ENCODE measurements at places on chromosomes 6 and 20.

DNA sequence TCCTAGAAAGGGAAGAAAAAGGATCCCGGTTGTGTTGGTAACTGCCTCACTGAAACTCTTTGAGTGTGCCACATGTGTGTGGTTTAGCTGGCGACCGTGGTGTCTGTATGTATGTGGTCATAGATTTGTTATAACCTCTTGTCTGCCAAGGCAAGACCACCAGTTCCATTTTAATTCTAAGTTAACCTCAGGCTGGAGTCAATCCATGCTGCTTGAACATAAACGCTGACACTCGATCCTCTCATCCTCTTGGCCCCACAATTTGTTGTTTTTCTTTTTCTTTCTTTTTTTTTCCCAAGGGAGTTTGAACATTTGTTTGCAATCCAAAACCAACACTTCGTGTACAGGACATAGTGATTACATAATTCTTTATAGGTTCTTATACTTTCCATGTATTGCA, 318.9 kb upstream of the JAG1 start:
- DNase-seq: no peak

- DNase-seq: no peak
Observed at GRCh38 chr6:142301651-142302391, at the start of gene ADGRG6. ADGRG6 (plus strand) TSS chr6:142302007; CDS start chr6:142302330, 323 bp downstream.

- no peak for DNase-seq
Observed at GRCh38 chr6:53771785-53772624, 22.8 kb upstream of the LRRC1 start.

DNA sequence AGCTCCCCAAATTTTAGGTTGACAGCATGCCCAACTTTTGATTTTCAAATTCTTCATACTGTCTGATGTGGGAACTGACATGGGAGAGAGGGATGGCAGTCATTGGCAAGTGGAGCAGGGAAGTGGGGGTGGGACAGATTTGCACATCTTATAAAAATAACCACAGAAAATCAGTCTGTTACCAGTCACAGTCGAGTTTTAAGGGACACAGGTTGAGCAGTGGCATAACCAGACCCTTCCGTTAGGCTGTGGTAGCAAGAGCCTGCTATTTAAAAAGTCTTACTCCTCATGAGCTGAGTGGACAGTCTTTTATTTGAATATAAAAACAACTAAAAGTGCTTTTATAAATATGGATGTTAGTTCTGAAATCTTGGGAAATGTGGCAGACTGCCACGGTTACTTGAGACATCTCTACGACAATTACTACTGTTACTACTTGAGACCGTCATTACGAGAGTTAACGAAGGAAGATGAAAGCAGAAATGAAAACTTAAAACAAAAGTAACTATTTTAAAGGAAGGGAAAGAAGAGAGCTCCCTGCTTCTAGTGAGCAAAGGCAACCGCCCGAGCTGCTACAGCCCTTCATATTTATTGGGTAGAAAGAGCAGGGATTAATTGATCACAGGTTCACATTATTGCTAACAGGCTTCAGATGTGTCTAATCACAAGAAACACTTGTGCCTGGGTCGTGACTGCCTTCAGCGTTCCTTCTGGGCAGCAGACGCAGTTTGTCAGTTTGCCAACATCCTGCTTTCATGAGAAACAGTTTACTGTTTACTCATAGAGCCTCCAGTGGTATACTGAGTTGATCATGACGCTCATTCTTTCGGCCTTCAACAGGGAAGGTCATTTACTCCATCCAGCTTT, 71.3 kb downstream of the EFHC1 start:
- no peak for DNase-seq

DNA sequence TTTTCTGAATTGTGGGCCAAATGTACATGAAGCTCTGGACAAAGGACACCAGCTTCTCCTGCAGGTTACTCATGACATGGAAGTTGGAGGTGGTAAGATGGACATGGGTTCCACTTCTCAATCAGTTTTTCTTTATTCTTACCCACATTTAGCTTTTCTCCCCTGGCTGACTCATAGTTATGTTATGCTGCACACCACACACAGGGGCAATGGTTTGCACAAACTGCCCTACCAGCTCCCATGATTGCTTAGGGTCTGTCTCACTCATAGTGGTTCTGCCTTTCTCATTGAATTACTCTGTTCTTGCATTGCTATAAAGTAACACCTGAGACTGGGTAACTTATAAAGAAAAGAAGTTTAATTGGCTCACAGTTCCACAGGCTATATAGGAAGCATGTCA, 4.5 kb upstream of the CD109 start:
- DNase-seq: no peak

DNA sequence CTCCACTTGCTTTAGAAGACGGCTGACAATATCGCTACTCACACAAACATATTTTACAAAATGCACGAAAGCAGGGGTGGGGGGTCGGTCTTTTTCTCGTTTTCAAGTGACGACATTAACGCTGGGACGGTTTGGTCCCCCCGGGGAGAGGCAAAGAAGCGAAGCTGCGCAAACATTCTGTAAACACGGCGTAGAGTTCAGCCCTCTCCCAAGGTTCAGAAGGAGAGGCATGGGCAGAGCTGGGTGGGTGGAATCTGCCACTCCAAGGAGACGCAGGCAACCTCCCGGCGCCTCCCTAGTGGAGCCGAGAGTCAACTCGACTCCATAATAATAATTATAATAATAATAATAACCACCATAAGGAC, 2.4 kb downstream of the NKX2-2 start:
- no peak for DNase-seq

DNA sequence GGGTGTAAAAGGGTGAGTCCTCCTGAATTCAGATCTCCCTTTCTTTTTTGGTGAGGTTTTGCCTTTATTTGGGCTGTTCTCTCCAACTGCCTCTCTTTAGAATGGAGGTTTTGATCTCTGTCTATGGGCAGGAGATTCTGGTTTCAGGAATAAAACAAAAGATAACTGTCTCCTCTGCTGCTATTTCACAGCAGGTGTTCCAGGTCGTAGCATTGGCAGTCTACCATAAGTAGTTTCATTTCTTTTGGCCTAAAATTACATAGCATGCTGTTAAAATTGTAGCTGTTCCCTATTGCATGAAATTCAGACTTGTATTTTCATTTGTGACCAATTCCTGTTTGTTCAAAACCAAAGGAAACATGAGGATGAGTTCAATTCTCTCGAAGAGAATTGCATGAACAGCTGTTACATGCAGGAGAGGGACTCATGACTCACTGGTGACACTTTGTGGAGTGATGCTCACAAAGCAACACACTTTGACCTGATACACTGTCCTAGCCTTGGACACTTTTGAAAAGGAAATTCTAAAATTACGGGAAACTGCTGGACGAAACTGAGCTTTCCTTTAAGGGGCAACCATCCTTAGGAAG, 76.8 kb upstream of the SIRPG start:
- no peak for DNase-seq

DNA sequence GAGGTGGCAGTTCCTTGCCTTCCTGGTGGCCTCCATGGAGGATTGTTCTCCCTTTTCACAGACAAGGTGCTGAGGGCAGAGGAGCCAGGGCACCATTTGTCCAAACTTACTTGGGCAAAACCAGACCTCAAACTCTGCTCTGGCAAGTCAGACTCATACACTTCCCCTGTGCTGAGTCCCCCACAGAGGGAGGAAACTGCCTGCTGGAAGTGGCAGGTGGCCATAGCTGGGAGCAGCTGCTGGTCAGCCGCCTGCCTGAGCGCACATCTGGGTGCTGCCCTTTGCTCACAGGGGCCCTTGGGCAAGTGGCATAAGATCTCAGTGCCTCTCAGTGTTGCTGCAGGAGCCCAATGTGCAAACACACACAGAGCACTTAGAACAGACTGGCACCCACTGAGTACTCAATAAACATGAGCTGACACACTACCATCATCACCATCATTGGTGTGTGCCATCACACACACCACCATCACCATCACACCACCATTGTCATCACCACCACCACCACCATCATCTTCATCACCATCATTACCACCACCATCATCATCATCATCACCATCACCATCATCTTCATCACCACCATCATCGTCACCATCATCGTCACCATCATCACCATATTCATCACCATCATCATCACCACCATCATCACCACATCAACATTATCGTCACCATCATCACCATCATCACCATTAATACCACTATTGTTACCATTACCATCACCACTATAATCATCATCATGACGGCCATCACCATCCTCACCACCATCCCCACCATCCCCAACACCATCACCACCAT, 17.6 kb downstream of the NOL4L start:
- no peak for DNase-seq

- no peak for DNase-seq
Observed at GRCh38 chr6:119209452-119210205, 131.2 kb upstream of the FAM184A start.

DNA sequence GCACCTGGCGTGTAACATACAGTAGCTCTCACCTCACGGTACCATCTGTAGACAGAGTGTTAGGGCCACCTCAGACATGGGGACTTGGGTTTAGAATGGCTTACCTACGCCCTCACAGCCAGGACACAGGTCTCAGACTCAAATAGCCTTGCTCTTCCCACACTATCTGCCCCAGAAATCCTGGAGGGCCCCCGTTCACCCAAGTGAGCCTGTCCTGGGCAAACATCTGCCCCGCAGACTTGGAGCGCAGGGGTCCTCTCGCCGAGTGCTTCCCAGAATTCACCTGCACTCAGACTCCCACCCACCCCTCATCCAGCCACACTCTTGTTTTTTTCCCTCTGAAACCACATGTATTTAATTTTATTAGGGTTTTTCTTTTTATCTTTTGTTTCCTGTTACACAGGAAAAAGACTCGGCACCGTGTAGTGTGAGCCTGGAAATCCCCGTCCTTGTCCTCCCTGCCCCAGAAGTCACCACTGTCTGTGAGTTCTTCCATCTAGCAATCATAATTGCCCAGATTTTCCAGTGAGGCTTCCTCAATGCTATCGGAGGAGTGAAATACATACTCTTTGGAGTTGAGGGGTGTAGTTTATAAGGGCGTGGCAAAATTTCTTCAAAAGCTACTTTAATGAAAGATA, 17.1 kb upstream of the MAP1LC3A start:
- no peak for DNase-seq

DNA sequence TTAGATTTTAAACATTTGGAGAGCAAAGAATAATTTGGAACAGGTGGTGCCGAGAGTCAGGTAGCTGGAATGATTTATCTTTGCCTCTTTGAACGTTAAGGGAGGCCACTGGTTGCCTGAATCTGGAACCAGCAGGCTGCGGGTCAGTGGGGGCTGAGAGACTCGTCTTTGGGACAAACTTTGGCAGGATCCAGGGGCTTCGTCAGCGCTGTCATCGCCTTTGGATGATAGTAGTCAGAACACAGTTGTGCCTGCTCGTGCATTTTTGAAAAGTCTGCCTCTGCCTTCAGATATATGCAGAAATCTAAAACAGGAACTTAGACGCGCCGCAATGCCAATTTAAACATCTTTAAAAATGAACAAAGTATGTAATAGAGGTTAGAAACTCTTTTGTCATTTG, 5.0 kb downstream of the EYA2 start:
- DNase-seq: no peak

GRCh38 chr6:169536446-169537170, 165.2 kb downstream of the WDR27 start:
- DNase-seq: no peak

DNA sequence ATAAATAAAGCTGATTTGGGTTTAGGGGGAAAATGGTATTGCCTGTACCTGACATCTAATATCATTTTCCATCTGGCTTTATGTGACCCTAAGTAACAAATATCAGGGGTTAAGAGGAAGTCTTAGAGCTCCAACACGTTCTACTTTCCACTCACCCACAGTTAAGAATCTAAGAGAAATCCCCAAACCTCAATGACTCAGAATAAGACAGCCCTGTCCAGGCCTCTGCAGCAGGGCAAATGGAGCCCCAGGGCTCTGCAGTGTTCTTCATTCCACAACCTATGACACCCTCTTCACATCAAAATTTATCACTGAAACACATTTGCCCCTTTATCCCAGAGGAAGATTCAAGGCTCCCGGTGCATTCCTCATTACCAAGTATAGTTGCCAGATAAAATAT, 20.3 kb upstream of the TENT5A start:
- DNase-seq: no peak

DNA sequence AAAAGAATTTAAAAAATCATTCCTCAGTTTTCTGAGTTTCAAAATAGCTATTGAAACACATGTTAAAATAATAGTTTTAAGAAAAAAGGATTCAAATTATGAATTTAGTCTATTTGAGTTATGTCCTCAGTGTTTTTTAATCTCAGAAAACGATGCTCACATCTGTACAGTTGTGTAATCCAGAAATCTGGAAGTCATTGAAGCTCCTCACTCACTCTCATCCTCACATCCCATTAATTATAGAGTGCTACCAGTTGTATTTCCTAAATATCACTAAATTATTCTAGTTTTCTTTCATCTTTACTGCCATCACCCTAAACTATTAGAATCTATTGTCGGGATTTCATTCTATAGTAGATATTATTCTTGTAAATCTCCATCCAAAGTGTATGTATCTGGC, 234.7 kb upstream of the RIMS1 start:
- DNase-seq: no peak

DNA sequence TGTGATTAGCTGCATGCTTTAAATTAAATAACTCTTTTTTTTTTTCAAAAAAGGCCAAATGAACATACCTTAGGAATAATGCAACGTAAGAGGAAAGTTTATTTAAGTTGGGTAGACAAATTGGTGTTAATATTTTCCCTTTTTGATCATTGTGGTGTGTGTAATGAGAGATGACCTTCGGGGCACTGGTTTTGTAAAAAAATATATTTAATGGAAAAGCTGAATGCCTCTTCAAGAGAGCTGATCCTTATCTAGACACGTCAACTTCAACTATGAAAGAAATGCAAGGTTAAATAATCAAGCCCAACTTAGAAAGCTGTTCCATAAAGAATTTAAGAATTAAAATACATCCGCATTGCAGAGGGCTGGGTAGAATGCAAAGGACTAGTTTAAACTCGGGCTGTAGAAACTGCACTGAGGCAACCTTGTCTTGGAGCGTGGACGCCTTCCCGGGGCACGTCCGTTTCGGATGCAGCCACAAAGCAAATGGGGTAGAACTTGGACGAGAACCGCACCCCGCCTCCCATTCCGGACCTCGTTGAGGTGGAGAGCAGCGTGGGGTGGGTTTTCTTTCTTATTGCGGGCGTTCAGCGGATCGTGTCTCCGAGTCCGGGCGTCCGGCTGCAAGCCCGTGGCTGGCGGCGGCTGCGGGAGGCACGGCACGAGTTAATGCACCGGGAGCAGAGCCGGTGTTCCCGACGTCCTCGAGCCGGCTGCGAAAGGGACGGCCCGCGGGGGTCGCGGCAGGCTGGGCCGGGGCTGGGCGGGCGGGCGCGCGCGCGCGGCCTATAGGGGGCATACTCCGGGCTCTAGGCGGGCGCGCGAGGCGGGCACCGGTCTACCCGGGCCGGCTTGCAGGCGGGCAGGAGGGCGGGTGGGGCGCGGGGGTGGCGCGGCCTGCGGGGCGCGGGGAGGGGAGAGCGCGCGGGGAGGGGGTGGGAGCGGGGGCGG, 1.9 kb downstream of the JARID2 start:
- DNase-seq: peak; percentile 65

DNA sequence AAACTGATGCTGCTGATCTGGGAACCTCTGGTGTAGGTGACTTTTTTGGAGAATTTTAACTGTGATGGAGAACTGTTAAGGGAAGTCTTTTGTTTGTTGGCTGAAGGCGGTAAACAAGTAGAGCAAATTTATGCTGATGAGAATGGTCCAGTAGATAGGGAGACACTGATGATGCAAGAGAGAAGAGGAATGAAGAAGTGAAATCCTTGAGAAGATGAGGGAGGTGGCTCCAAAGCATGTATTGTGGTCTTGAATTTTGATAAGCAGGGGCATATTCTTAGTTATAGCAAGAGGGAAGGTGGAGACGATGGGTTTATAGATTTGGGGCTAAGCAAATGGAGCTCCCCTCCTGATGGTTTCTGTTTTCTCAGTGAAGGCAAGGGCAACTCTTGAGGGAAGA, 22.0 kb downstream of the MAPK14 start:
- DNase-seq: no peak

- peak; percentile 29 for DNase-seq
Observed at GRCh38 chr20:1369970-1370369, 22.9 kb downstream of the FKBP1A start.

Data from substantia nigra (tissue), 51 donors.